ENCODE measurements at places on chromosomes 11 and 22. TPM values are rescaled to one million over a fixed set of nuclear protein-coding genes. Genes with fewer than 3 reads are reported as not detected.

Gene TMEM151A
- 0.39 TPM for total RNA-seq

Gene CNTF
- 3.0 TPM for total RNA-seq

Gene PAMR1
- under 0.01 TPM for total RNA-seq

GRCh38 chr11:87359401-87359800 is 321.7 kb downstream of the TMEM135 start:
- DNase-seq: no peak

DNA sequence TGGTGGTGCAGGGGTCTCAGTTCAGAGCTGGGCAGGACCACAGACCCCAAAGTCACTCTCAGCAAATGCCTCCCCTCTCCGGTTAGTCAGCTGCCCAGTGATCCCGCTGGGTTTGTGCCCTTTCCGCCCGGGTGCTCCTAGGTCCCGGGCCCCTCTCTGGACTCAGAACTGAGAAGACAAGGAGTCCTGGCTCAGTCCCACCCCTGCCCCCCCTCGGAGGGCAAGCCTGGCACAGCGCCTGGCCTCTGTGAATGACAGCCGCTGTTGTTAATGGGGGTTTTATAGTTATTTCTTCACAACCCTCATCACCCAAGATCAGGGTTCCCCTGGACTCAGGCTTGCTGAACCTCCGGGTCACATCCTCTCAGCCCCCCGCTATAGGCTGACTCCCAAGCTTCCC is 47.6 kb downstream of the ELFN2 start:
- DNase-seq: no peak

GRCh38 chr11:113805640-113806039 is 26.0 kb downstream of the CLDN25 start:
- DNase-seq: no peak

- DNase-seq: peak; percentile 49
Observed at GRCh38 chr22:27405672-27406388, 395.7 kb downstream of the MN1 start.

GRCh38 chr22:36160499-36160942 is at the start of gene APOL3:
APOL3 (minus strand) TSS chr22:36160755; CDS start chr22:36149055, 11,700 bp downstream.
- peak; percentile 76 for DNase-seq

DNA sequence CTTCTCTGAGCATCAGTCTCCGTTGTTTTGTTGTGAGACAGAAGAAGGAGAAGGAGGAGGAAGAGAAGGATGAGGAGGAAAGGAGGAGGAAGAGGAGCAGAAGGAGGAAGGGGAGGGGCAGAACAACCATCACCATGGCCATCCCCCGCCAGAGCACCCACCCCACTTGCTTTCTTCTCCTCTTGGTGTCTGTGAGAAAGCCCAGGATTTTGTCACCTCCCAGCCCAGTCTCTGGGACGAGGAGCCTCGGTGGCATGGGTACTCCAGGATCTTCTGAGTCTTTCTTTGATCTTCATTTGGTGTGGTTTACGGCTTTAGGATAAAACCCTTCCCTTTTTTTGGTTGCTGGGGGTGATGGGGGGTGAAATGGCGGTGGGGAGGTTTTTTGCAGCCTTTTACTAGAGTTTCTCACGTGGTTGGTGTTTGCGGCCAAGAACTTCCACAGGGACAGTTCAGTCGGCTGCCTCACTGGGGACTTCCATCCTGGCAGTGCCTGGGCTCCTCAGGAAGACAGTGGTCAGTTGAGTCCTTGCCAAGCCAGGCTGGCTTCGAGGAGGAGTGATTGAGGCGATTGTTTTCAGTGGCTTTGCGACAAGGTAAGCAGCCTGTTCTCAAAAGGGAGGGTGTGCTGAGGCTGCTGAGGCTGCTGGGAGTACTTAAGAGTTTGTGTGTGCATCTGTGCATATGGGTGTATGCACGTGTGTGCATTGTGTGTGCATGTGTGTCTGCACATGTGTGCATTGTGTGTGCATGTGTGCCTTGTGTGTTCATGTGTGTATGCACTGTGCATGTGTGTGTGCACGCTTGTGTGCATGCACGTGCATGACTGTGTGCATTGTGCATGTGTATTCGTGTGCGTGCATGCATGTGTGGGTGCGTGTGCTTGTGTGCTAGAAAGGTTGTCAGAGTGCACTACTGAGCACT is 567.5 kb downstream of the TBC1D22A start:
- DNase-seq: peak; percentile 82

DNA sequence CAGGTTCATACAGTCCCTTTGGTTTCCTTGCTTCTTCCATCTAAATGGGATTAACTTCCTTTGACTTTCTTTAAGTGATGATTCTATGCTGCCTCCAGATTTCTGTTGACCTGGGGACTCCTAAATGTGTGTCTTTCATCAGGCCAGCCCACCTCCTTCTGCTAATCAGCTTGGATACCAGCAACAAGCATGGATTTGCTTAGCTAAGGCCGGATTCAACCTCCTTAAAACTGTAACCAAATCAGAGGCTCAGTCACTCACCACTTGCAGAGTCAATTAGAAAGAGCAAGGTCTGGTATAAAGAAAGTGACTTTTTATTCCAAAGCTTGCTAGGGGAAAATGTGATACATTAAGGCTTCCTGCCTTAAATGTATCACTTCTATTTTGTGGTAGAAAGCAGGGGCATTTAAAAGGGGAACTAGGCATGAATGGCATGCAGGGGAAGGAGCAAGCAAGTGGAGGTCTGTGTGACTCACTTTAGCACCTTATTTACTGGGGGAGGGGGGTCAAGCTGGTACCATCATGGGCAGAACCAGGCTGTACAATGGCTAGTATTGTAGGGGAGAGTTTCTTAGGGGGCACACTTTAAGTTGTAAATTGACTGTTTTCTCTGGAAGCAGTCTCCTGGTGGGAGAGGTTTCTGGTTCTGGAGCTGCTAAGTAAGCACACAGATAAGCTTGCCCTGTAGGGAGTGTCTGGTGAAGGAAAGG is 239.0 kb upstream of the PDGFD start:
- no peak for DNase-seq

DNA sequence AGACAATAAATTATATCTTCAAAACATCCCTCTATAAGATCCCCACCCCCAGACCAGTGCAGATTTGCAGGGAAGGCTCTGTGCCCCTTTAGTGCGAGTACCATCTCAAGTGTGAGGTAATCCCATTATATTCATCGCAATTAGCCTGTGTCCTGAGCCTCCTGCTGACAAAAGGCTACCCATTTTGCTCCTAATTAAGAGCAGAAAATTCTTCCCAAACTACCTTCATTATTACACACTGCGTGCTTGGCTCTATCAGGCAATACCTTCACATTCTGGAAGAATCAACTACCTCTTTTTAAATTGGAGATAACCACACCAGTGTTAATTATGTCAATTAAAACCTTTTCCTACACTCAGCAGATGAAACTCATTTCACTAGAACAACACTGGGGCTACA is 1133.4 kb upstream of the CCDC90B start:
- DNase-seq: no peak
